ENCODE measurements at places on chromosomes 4 and X. TPM values are rescaled to one million over a fixed set of nuclear protein-coding genes. Genes with fewer than 3 reads are reported as not detected.

RHOXF2B gene
- not detected for total RNA-seq

LYAR gene
- 4.8 TPM for total RNA-seq

GRCh38 chr4:55475394-55476243, 71.1 kb downstream of the CLOCK start:
- DNase-seq: no peak
- H3K4me3 ChIP-seq: no peak overlapping the region
- peaks cover 4% of the 10 kb centered on the region for H3K36me3 ChIP-seq
- no peaks in the 10 kb centered on the region for H3K4me1 ChIP-seq
- H3K27ac ChIP-seq: no peak overlapping the region

SYP gene
- 0.67 TPM for total RNA-seq

FRMD7 gene
- 0.08 TPM for total RNA-seq

GRCh38 chr4:153154007-153154975, 50.0 kb upstream of the TRIM2 start:
- no peak for DNase-seq
- no peaks in the 10 kb centered on the region for H3K27me3 ChIP-seq

GRCh38 chr4:188869581-188869980, 730.3 kb downstream of the TRIML1 start:
- DNase-seq: no peak
- no peaks in the 10 kb centered on the region for H3K36me3 ChIP-seq
- no peak overlapping the region for H3K4me3 ChIP-seq
- H3K27me3 ChIP-seq: no peaks in the 10 kb centered on the region

DNA sequence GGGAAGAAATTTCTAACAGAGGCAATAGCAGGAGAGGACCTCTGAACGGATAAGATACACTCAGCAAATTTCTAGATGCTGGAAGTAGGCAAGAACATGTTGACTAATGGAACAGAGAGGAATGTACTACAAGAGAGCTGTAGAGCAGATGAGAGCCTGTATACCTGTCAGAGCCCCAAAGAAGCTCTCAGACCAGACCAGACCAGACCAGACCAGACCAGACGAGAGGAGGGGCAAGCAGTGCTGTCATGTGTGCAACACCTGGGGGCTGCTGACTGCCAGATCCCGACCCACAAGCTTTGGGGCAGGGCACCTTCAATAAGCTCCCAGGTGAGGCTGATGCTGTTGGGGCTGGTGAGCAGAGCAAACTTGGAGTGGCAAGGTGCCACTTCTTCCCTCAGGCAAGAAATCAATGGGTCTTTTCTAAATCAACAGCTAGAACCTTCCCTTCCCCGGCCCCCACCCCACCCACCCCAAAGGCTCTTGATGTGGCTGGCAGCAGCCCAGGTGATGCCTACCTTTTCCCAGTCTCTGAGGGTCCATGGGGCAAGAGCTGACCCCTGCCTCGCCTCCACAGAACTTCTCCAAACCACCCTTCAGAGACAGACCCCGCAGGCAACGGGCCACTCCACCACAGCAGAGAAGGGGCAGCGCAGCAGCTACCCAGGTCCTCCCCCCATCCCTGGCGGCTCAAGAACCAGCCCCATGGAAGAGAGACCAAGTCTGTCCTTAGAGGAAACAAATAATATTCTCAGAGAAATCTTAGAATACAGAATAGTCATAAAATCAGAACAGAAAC, 32.7 kb downstream of the MECP2 start:
- H3K4me3 ChIP-seq: no peak overlapping the region
- no peak for DNase-seq

- H3K4me3 ChIP-seq: peak overlapping the region; percentile 77
- no peaks in the 10 kb centered on the region for H3K36me3 ChIP-seq
- no peaks in the 10 kb centered on the region for H3K27me3 ChIP-seq
- H3K27ac ChIP-seq: no peak overlapping the region
Measured at GRCh38 chr4:159105761-159106243, 2.9 kb downstream of the RAPGEF2 start.

RTL3 gene
- not detected for total RNA-seq

GRCh38 chr4:123452616-123453015, 56.0 kb downstream of the SPRY1 start:
- no peaks in the 10 kb centered on the region for H3K4me1 ChIP-seq
- H3K36me3 ChIP-seq: no peaks in the 10 kb centered on the region
- H3K27ac ChIP-seq: no peak overlapping the region
- H3K27me3 ChIP-seq: no peaks in the 10 kb centered on the region

GRCh38 chrX:11535156-11535919, 130.4 kb downstream of the ARHGAP6 start:
- no peaks in the 10 kb centered on the region for H3K36me3 ChIP-seq
- H3K4me3 ChIP-seq: no peak overlapping the region
- no peak overlapping the region for H3K27ac ChIP-seq
- DNase-seq: no peak

DNA sequence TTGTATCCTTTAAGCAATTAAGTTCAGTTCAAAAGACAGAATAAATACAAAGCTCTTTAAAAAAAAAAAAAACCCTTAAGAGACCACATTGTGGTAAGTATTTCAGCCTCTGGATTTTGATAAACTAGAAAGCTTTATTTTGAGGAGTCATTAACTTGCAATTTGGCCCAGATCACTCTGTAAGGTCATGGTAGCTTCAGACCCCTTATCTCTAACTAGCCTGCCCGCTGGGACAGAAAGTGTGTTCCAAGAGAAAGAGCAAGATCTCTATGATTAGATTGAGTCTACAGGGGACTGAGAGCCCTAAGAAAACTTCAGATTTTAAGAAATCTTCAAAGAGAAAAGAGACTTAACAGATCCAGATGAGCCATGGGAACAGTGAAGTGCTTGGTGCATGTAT, 45.6 kb downstream of the GALNT7 start:
- no peak overlapping the region for H3K27ac ChIP-seq
- H3K27me3 ChIP-seq: no peaks in the 10 kb centered on the region
- H3K4me1 ChIP-seq: no peaks in the 10 kb centered on the region

NPNT gene
- total RNA-seq: 4.4 TPM

DNA sequence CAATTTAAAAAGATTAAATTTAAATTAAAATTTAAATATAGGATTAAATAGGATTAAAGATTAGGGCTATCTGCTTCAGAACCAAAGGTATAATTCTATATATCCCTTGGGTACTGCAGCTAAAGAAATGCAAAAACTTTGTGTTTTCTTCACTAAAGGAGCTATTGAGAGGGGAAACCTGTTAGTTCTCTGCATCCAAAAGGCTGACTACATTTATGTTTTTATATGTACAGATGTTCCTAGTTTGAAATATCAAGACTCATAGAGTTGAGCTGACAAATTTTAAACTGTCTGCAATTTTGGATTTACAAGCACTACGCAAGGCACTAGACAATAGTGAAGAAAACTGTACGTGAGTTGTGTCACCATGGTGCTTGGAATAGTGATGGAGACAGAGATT, 95.2 kb downstream of the CEP44 start:
- DNase-seq: no peak
- no peaks in the 10 kb centered on the region for H3K36me3 ChIP-seq
- H3K27me3 ChIP-seq: no peaks in the 10 kb centered on the region
- no peak overlapping the region for H3K27ac ChIP-seq

EOLA2 gene
- total RNA-seq: 16.3 TPM

MTTP gene
- total RNA-seq: 193 TPM

- H3K36me3 ChIP-seq: no peaks in the 10 kb centered on the region
- no peak overlapping the region for H3K4me3 ChIP-seq
- H3K27ac ChIP-seq: no peak overlapping the region
- no peaks in the 10 kb centered on the region for H3K4me1 ChIP-seq
Measured at GRCh38 chr4:122865425-122865824, 38.8 kb downstream of the FGF2 start.

NSG1 gene
- 0.33 TPM for total RNA-seq

DNA sequence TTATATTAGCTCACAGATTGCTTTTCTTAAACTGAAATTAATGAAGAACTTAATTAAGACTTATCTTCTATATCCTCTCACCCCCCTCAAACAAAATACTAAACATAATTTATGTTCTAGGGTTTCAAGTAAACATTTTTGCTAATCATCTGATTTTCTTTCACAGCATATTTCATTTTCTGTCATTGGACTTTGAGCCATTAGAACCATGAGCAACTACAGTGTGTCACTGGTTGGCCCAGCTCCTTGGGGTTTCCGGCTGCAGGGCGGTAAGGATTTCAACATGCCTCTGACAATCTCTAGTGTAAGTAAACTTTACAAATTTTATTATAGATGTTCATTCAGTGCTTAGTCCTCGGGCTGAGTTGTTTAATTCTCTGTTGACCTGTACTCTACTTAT, 3.3 kb downstream of the PDLIM5 start:
- no peak for DNase-seq
- H3K27ac ChIP-seq: peak overlapping the region; percentile 96
- peaks cover 4% of the 10 kb centered on the region for H3K4me1 ChIP-seq
- H3K36me3 ChIP-seq: no peaks in the 10 kb centered on the region
- H3K4me3 ChIP-seq: no peak overlapping the region

GRCh38 chrX:13110433-13111324, 66.3 kb upstream of the FAM9C start:
- peak overlapping the region; percentile 69 for H3K27ac ChIP-seq
- H3K4me1 ChIP-seq: peaks cover 7% of the 10 kb centered on the region
- no peaks in the 10 kb centered on the region for H3K36me3 ChIP-seq
- DNase-seq: no peak
- H3K4me3 ChIP-seq: no peak overlapping the region

DNA sequence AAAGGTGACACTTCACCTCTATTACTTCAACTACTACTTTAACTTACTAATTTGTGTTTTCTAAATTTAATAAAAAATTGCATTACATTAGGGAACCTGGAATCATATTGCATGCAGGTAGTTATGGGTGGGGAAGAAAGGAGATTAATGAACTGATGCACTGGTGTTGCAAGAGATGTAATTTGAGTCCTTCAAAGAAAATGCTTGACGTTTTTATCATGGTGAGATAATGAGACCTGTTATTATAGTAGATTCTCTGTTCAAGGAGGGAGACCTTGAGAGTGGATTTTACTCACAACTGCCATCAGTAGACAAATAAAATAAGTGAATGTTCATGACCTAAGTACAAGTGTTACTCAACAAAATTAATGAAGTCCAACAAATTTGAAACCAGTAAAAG, 26.4 kb upstream of the MED14 start:
- no peak for DNase-seq
- H3K4me1 ChIP-seq: no peaks in the 10 kb centered on the region
- no peak overlapping the region for H3K27ac ChIP-seq
- no peaks in the 10 kb centered on the region for H3K36me3 ChIP-seq
- H3K4me3 ChIP-seq: no peak overlapping the region

RBM41 gene
- total RNA-seq: 17.6 TPM

TMEM144 gene
- total RNA-seq: 2.6 TPM

DNA sequence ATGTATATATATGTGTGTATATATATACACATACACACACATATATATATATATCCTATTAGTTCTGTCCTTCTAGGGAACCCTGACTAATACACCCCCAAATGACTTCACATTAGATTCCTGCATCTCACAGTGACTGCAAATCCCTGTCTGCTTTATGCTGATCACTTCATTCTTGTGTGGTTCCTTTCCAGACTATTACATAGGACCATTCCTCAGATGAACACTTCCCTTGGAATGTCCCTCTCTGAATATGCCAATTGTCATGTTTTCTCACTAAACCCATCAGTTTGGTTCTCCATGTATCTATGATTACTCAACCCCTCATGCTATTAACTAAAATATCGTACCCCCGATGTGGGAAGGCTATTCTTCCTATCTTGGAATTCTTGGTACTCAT, 605.2 kb upstream of the NR3C2 start:
- no peak overlapping the region for H3K27ac ChIP-seq
- H3K4me1 ChIP-seq: no peaks in the 10 kb centered on the region
- no peak overlapping the region for H3K4me3 ChIP-seq
- no peaks in the 10 kb centered on the region for H3K36me3 ChIP-seq
- H3K27me3 ChIP-seq: no peaks in the 10 kb centered on the region
- no peak for DNase-seq

GRCh38 chrX:71615954-71616353, 2.4 kb downstream of the CXCR3 start:
- no peak overlapping the region for H3K27ac ChIP-seq
- DNase-seq: no peak
- H3K4me1 ChIP-seq: peaks cover 10% of the 10 kb centered on the region
- no peaks in the 10 kb centered on the region for H3K27me3 ChIP-seq
- H3K4me3 ChIP-seq: no peak overlapping the region

- no peak overlapping the region for H3K4me3 ChIP-seq
- no peak overlapping the region for H3K27ac ChIP-seq
- no peaks in the 10 kb centered on the region for H3K4me1 ChIP-seq
Measured at GRCh38 chr4:112341033-112341432, 43.9 kb downstream of the ALPK1 start.

DNA sequence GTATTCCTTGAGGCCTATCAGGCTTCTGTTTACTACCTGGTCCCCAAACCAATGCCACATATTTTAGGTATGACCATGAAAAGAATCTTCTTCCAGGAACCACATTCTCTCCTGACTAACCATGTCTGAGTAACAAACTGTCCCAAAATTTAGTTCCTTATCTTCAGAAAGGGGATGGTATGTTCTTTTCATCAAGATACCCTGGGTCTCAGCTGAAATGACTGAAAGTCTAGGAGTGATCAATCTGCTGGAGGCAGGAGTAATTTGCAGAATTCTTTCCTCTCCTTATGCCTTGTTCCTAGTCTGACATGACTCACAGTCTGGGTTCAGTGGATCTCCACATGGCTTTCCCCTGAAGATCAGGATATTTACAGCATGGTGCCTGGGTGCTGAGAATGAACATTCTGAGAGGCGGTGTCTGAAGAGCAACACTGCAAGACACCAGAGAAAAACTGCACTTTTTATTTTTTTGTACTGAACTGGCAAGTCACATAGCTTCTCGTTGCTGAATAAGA, 665.5 kb downstream of the TLL1 start:
- H3K27ac ChIP-seq: no peak overlapping the region
- H3K4me1 ChIP-seq: no peaks in the 10 kb centered on the region
- no peaks in the 10 kb centered on the region for H3K27me3 ChIP-seq
- H3K36me3 ChIP-seq: no peaks in the 10 kb centered on the region
- no peak for DNase-seq

ZNF157 gene
- not detected for total RNA-seq

DNA sequence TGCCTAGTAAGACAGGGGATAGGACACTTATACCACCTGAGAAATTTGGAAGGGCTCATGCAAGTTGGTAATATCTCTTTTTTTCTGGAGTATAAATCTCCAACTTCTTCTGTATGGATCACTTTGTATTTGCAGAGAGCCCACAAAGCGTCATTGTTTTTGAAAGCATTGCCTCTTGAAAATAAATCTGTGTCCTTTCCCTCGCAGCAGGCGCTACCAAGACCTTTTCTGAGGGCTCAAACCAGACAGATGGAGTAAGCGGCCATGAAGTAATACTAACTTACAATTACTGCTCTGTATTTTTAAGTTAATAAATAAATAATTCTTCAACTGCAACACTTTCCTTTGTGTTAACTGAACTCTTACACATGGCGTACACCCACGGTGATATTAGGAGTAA, 56.0 kb upstream of the FBXW7 start:
- H3K27ac ChIP-seq: no peak overlapping the region
- no peak for DNase-seq
- H3K27me3 ChIP-seq: no peaks in the 10 kb centered on the region
- no peaks in the 10 kb centered on the region for H3K4me1 ChIP-seq

DNA sequence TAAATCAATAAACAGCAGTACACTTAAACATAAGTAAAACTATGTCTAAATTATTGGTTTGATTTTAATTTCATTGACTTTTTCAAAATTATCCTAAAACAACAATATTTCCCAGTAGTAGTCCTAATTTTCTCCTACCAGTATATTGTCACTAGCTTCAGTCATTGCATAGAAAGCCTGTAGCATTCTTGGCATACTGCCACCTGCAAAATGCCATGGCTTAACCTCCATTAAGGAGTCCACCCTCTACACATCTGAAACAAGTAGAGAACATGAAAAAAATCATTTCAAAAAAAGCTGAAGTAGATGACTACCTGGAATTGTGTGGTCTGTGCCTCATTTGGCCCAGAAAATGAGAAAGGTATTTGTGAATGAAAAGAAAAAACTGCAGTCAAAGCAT, 348.5 kb downstream of the INPP4B start:
- H3K36me3 ChIP-seq: no peaks in the 10 kb centered on the region
- no peak overlapping the region for H3K27ac ChIP-seq
- no peaks in the 10 kb centered on the region for H3K4me1 ChIP-seq
- no peak overlapping the region for H3K4me3 ChIP-seq
- no peaks in the 10 kb centered on the region for H3K27me3 ChIP-seq

All from liver (tissue), 10 donors.